ENCODE measurements at places on chromosomes 7 and 10. TPM values are rescaled to one million over a fixed set of nuclear protein-coding genes. Genes with fewer than 3 reads are reported as not detected.

Gene SORCS1
- 14.5 TPM for total RNA-seq

Gene CDH23
- total RNA-seq: 6.7 TPM

Gene KCND2
- 1.3 TPM for total RNA-seq

Gene SLC29A4
- total RNA-seq: 11.3 TPM

Gene AGAP5
- 9.9 TPM for total RNA-seq

Gene PLXNA4
- total RNA-seq: 13.7 TPM

Gene SPOCK2
- 73.7 TPM for total RNA-seq

Data from metanephros (tissue), 2 donors.